ENCODE measurements at places on chromosomes 5 and 9. TPM values are rescaled to one million over a fixed set of nuclear protein-coding genes. Genes with fewer than 3 reads are reported as not detected.
A peak's percentile ranks its signal among the peaks of the same experiment; 100 is the strongest.

GRCh38 chr9:70569791-70570190 is 155.3 kb upstream of the KLF9 start:
- H3K4me1 ChIP-seq, result peaks cover 11% of the 10 kb centered on the region
- no peaks in the 10 kb centered on the region for H3K36me3 ChIP-seq
- H3K27ac ChIP-seq, result no peak overlapping the region
- H3K4me3 ChIP-seq, result no peak overlapping the region

DNA sequence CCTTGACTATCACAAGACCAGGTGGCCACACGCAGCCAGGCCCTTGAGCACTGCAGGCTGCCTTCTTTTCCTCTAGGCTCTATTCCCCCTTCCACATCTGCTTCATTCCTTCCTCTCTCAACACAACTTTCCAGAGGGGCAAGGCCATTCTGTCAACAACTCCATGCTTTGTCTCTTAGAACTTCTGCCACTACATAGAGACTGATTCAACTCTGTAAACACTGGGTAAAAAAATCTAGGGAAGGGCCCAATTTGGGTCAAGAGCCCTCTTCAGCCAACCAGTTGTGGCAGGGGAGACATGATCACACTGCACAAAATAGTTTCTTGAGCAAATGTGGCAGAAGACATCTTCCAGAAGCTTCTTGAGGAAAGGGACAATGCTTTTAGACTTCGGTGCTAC is 55.6 kb downstream of the ATPSCKMT start:
- no peaks in the 10 kb centered on the region for H3K27me3 ChIP-seq
- H3K36me3 ChIP-seq, result no peaks in the 10 kb centered on the region
- DNase-seq, result no peak
- no peak overlapping the region for H3K4me3 ChIP-seq

DNA sequence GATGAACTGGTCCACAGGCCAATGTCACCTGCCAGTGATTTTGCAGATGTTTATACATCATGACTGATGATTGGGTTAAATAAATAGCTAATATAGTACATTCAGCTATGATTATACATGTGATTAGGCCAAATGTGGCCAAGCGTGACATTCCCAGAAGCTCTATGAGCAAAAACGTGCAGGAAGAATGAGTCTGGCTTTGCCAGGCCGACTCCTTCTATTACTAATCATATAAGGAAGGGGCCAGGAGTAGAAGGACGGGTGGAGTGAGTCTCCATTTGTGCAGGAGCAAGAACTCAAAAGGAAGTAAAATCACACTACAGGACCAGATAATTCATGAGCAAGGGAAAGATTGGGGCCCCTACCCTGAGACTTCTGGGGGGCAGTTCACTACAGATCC is 178.2 kb downstream of the ROR2 start:
- no peak for DNase-seq
- peaks cover 4% of the 10 kb centered on the region for H3K36me3 ChIP-seq
- H3K27ac ChIP-seq, result no peak overlapping the region
- H3K4me1 ChIP-seq, result peaks cover 49% of the 10 kb centered on the region

The OR1B1 gene
- not detected for total RNA-seq

GRCh38 chr5:80181618-80182211 is 74.1 kb downstream of the SERINC5 start:
- peaks cover 76% of the 10 kb centered on the region for H3K4me1 ChIP-seq
- no peaks in the 10 kb centered on the region for H3K27me3 ChIP-seq
- no peak for DNase-seq
- H3K36me3 ChIP-seq, result peaks cover 11% of the 10 kb centered on the region
- no peak overlapping the region for H3K4me3 ChIP-seq
- peak overlapping the region; percentile 88 for H3K27ac ChIP-seq

- H3K27ac ChIP-seq, result peak overlapping the region; percentile 80
- H3K36me3 ChIP-seq, result no peaks in the 10 kb centered on the region
- H3K4me1 ChIP-seq, result peaks cover 22% of the 10 kb centered on the region
- peak overlapping the region; percentile 79 for H3K4me3 ChIP-seq
- DNase-seq, result peak; percentile 48
Measured at GRCh38 chr5:122077366-122078115, 518 bp downstream of the LOX start.

DNA sequence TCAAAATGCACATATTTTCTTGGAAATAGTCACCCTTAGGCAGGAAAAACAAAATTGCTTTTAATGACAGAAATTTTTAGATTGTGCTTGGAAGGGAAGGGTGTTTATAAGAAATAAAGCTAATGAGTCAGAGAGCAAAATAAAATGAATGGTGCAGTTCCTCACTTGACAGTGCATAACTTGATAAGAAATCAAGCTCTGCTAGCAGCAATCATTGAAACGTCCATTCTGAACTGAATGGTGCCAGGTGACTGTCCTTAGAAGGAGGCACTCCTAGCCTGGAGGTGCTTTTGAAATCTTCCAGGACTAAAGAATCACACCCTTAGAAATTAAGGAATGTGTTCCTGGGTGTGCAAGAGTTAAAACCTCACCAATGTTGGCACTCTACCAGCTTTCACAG is 202.5 kb downstream of the EFNA5 start:
- no peaks in the 10 kb centered on the region for H3K36me3 ChIP-seq
- H3K4me3 ChIP-seq, result no peak overlapping the region

DNA sequence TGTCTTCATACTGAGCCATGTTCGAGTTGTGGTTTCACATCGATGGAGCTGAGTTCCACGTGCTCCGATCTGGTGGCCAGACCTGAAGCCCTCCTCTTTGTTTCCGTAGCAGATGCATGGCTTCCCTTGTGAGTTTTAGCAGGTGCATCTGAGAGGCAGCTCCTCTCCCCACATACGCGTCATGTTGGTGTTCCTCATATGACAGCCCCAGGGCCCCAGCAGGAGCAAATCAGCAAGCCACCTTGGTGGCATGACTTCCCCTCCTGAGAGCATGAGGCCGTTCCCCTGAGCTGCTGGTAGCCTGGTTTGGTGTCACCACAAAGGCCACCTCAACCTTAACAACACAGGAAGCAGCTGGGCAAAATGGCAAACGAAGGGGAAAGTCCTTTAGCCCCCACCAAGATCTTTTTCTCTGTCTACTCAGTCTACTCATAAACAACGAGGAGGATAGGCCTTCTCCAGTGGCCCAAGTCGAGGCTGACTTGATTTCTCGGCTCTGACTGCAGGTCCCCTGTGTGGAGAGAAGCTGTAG is 5.9 kb downstream of the CYFIP2 start:
- no peak overlapping the region for H3K4me3 ChIP-seq
- no peaks in the 10 kb centered on the region for H3K27me3 ChIP-seq
- H3K4me1 ChIP-seq, result peaks cover 38% of the 10 kb centered on the region
- no peak overlapping the region for H3K27ac ChIP-seq
- H3K36me3 ChIP-seq, result peaks cover 2% of the 10 kb centered on the region

The CNTNAP3B gene
- 5.2 TPM for total RNA-seq

The PLK2 gene
- total RNA-seq, result 531 TPM

The NSA2 gene
- total RNA-seq, result 88.5 TPM

- H3K4me1 ChIP-seq, result no peaks in the 10 kb centered on the region
- peaks cover 9% of the 10 kb centered on the region for H3K27me3 ChIP-seq
- no peak for DNase-seq
- H3K4me3 ChIP-seq, result no peak overlapping the region
- no peaks in the 10 kb centered on the region for H3K36me3 ChIP-seq
Measured at GRCh38 chr5:173456751-173457171, 128.5 kb upstream of the STC2 start.

- H3K36me3 ChIP-seq, result no peaks in the 10 kb centered on the region
- peaks cover 38% of the 10 kb centered on the region for H3K27me3 ChIP-seq
- no peak overlapping the region for H3K27ac ChIP-seq
- no peak overlapping the region for H3K4me3 ChIP-seq
- no peak for DNase-seq
Measured at GRCh38 chr5:7391215-7391614, 4.7 kb upstream of the ADCY2 start.

- no peak overlapping the region for H3K27ac ChIP-seq
- no peak overlapping the region for H3K4me3 ChIP-seq
- H3K27me3 ChIP-seq, result no peaks in the 10 kb centered on the region
- peaks cover 9% of the 10 kb centered on the region for H3K4me1 ChIP-seq
- no peak for DNase-seq
Measured at GRCh38 chr5:35308421-35308820, 78.1 kb upstream of the PRLR start.

The CTXN3 gene
- not detected for total RNA-seq

The DUSP1 gene
- total RNA-seq, result 126 TPM

The FAM163B gene
- total RNA-seq, result 0.22 TPM

DNA sequence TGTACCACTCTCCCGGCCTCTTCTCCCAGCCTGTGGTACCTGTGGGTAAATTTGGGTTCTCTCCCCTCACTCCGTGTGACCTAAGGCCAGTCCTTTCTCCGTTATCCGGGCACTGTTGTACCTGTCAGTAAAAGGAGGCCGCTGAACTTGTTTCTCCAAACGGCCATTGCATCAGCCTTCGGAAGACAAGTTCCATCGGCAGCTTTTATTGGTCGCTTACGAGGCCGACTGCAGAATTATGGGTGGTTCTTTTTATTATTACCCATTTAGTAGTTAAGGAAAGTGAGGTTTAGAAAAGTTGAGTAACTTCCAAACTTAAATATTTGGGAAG is 558 bp downstream of the GRPEL2 start:
- H3K27ac ChIP-seq, result peak overlapping the region; percentile 96
- H3K4me3 ChIP-seq, result peak overlapping the region; percentile 90
- DNase-seq, result no peak
- H3K27me3 ChIP-seq, result peaks cover 2% of the 10 kb centered on the region

The IFNA2 gene
- total RNA-seq, result 0.34 TPM

DNA sequence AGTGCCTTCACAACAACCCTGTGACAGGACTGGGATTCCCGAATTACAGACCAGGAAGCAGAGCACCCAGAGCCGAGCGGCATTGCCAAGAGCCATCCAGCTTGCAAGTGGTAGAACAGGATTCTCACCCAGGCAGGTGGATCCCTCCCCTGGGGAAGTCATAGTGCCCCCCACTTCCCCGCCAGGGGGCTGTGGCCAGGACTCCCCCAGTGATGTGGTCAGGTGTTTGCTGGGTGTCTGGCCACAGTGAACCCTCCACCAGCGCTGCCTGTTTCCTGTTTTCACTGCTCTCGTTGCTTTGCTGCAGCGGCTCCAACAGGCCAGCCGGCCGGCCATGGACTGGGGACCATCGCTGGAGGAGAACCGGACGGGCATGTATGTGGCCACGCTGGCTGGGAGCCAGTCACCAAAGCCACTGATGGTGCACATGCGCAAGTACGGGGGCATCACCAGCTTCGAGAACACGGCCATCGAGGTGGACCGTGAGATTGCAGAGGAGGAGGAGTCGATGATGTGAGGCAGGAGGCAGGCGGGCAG is 19.3 kb downstream of the SLC6A7 start:
- H3K4me3 ChIP-seq, result no peak overlapping the region
- H3K4me1 ChIP-seq, result peaks cover 14% of the 10 kb centered on the region
- no peak for DNase-seq
- H3K27me3 ChIP-seq, result no peaks in the 10 kb centered on the region

The NR4A3 gene
- total RNA-seq, result 15.4 TPM

- no peak overlapping the region for H3K27ac ChIP-seq
- H3K4me1 ChIP-seq, result peaks cover 8% of the 10 kb centered on the region
- no peak for DNase-seq
Measured at GRCh38 chr5:50759526-50760270, 93.3 kb downstream of the PARP8 start.

DNA sequence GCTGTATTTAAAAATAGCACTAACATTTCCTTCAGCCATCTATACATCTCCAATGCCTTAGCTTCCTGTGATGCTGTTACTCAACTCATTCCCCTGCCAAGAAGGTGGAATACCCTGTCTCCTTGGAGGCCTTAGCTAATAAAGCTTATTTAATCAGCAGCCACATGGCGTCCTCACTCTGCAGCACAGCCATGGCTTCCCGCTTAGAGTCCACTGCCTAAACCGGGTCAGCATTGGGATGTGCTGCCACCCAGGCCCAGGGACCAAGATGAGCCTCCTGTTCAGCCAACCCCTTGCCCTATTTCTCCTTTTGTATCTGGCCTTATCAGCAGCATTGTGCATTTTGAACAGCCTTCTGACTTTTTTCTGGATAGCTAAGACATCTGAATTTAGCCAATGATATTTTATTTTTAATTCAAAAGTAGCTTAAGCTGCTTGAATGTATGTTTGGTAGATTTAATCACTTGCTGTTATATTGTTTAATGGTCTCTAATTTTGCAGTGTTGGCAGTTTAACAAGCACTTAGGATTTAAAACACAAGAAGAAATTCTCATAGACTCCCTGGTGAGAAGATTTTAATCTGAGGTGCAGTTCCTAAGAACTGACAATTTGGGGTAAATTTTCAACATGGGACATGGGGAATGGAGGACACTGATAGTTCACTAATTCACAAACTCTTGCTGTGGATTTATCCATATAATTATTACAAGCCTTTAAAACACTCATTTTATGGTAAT is 113.0 kb downstream of the RPS23 start:
- H3K27me3 ChIP-seq, result no peaks in the 10 kb centered on the region
- H3K4me3 ChIP-seq, result no peak overlapping the region
- DNase-seq, result no peak
- H3K4me1 ChIP-seq, result peaks cover 57% of the 10 kb centered on the region
- H3K27ac ChIP-seq, result peak overlapping the region; percentile 54

The MAMDC2 gene
- total RNA-seq, result 0.58 TPM

The SNX24 gene
- 44.5 TPM for total RNA-seq

DNA sequence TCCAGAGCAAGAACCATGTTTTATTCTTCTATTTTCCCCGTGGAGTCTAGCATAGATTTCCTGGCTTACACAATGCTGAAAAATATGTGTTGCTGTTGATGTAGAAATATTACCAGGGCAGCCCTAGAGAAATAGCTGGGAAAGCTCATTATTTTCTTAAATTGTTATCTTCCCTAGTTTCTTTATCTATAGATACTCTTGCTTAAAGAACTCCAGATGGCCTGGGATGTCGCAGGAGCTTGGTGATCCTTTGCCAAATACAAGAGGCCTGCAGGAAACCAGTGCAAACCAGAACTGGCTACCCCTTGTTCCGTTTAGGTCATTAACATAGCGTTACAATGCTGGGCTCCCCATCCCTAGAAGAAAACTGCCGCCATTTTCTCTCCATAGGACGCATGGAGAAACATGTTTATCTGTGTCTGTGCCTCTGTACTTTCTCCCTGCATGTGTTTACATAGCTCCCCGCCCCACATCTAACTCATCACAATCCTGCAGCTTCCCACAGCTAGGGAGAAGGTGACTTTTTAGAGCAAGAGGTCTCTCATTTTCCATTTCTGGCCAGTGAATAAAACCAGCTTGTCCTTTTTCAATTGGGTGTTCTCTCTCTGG is 6.4 kb downstream of the PRLR start:
- H3K4me1 ChIP-seq, result peaks cover 12% of the 10 kb centered on the region
- H3K36me3 ChIP-seq, result no peaks in the 10 kb centered on the region
- DNase-seq, result no peak
- H3K4me3 ChIP-seq, result no peak overlapping the region
- H3K27ac ChIP-seq, result peak overlapping the region; percentile 87

The PCDHGB7 gene
- total RNA-seq, result 14.1 TPM

GRCh38 chr5:56145511-56145910 is 87.6 kb downstream of the ANKRD55 start:
- DNase-seq, result no peak
- H3K36me3 ChIP-seq, result no peaks in the 10 kb centered on the region
- peak overlapping the region; percentile 47 for H3K27ac ChIP-seq
- H3K4me3 ChIP-seq, result no peak overlapping the region
- no peaks in the 10 kb centered on the region for H3K27me3 ChIP-seq
- peaks cover 21% of the 10 kb centered on the region for H3K4me1 ChIP-seq
